ENCODE measurements at places on chromosomes 7 and 10.

DNA sequence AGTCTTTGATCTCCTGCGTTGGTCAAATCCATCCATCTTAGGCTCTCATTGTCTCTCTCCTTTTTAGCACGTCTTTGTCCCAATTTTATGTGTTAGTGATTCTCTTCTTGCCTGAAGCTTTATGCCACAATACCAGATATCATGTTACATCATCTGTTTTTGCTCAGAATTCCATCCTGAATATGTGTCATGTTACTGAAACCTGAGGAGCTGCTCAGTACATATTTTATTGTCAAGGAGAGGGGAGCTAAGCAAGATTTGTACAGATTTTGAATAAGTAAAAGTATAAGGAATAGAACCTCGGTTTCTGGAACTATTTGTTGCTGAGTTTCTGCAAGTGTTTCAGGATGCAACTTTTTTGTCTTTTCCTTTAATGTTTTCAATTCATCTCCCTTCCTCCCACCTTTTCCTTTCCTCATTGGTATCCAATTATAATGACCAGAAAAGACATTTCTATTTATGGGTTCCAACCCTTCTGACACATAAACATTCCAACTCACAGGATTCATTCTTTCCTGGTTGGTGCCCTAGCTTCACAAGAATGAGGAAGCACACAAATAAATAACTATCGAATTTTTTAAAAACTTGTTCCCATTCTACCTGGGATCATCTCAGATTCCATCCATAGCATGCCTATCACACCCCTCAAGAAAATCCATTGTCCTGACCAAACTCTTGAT lies 291.8 kb downstream of the CRPPA start:
- no peak for DNase-seq

DNA sequence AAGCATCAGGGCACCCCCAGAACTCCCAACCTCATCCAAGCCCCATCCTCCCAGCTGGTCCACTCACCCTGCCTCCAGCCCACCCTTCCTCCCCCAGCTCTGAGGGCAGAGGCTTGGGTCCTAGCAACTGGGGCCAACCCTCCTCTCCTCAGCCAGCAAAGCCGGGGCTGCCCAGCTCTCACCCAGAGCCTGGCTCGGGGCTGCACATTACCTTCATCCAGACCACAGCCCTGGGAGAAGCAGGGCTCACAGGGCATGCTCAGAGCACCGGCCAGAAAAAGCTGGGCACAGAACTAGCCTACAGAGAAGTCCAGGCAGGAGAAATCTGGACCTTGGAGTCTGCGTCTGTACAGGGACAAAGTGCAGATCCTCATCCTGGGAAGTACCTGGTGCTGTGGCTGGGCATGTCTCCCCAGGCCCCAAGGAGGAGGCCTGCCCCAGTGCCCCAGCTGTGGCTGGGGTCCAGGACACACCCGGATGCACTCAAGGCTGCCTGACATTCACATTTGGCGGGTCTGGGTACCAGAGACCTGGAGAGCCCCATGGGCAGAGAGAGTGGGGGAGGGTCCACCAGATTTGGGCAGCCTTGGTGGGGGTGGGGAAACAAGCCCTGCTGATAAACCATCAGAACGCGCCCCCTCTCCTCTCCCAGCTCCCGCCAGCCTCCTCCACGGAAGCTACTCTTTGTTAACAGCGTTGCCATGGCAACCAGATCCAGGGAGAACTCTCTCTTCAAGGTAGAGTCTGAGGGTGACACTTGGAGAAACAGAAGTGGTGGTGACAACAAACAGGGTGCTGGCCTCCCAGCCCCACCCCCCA lies 5.1 kb downstream of the RASGEF1A start:
- DNase-seq, result no peak

- no peak for DNase-seq
Observed at GRCh38 chr7:45681596-45682357, 107.6 kb downstream of the ADCY1 start.

- no peak for DNase-seq
Observed at GRCh38 chr7:33893377-33893776, 12.0 kb upstream of the BMPER start.

DNA sequence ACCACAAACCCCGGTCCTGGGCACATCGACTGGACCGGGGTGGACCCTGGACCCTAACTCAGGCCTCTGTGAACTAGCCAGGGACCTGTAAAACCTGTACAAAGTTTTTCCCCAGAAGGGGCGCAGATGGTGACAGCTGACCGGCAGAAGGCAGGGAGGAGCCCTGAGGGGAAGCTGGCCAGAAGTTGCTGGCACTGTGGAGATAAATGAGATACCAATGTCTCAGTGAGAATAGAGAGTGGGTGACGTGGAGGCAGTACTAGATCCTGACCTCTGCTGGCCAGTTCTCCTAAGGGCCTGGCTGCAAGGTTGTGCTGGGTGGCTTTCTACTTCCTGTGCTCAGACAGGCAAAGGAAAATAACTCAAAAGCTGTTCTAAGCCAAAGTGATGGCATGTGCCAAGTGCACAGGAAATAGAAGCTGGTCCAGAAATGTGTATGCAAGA lies 10.6 kb upstream of the TSPAN14 start:
- no peak for DNase-seq

- DNase-seq, result no peak
Observed at GRCh38 chr10:88174391-88174790, 311.0 kb downstream of the PTEN start.

DNA sequence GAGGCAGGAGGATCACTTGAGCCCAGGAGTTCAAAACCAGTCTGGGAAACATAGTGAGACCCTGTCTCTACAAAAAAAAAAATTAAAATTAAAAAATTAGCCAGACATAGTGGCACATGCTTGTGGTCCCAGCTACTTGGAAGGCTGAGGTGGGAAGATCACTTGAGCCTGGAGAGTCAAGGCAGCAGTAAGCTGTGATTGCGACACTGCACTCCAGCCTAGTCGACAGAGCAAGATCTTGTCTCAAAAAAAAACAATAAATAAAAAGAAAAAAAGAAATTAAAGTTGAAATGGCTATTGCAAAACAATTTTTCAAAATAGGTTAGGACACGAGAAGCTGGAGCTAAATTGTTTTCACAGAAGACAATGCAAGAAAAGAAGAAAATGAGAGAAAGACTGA lies 379.0 kb upstream of the RNF32 start:
- no peak for DNase-seq

GRCh38 chr7:97011536-97012364 lies 6.4 kb downstream of the DLX6 start:
- DNase-seq, result no peak

- no peak for DNase-seq
Observed at GRCh38 chr7:77393261-77393660, 22.9 kb downstream of the GSAP start.

DNA sequence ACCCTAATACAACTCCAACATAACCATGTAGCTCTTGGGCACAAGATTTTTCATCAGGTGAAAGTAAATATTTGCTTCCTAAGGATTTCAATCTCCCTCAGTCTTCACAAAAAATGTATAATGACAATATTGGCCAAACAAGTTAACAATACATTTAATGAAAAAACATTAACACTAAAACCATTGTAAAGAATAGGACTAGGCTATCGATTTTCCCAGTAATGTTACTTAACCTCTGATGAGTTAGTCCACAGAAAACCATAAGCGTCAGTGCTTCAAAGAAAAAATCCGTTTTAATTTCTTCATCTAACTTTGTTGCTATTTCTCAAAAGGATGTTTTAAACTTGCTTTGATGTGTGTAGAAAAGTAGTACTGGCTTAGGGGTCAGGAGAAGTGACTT lies 1.2 kb downstream of the ZNF33B start:
- DNase-seq, result no peak

- DNase-seq, result no peak
Observed at GRCh38 chr7:13821152-13821787, 168.2 kb downstream of the ETV1 start.

GRCh38 chr7:4066626-4067475 lies 615.2 kb upstream of the FOXK1 start:
- DNase-seq, result no peak

DNA sequence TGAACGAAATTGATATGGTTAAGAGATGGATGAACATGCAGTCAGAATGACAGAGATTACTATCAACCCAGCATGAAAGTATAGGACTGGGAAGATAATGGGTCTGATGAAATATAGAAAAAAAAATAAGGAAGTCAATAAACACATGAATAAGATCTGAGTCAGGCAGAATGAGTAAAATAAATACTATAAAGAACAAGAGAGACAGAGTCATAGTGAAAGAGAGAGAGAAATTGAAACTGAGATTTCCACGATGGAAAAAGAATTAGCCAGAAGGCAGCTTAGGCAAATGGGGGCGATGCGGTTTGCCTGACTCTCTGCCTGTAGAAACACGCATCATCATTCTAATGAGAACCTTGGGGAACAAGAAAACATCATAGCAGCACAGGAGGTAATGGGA lies 26.6 kb downstream of the SEMA3D start:
- no peak for DNase-seq

DNA sequence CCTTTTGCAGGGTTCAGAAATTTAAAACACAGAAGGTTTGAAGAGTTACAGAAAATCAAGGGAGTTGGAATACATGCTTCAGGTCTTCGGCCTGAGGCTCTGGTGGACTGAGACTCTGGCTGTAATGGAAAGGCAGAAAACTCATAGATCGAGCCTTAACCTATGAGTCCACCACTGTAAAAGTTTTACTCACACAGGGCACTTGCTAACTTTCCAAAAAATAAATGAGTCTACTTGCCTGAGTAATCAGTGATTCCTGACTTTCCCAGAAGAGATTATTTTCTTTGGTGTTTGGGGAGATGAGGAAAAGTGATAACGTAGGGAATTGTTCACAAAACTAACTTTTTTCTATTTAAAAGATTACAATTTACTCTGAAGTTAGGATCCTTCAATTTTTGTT lies 108.0 kb downstream of the MBL2 start:
- DNase-seq, result no peak

GRCh38 chr7:47337531-47337930 lies 244.4 kb downstream of the TNS3 start:
- DNase-seq, result no peak

GRCh38 chr10:69346776-69347175 lies 68.5 kb downstream of the HK1 start:
- no peak for DNase-seq

DNA sequence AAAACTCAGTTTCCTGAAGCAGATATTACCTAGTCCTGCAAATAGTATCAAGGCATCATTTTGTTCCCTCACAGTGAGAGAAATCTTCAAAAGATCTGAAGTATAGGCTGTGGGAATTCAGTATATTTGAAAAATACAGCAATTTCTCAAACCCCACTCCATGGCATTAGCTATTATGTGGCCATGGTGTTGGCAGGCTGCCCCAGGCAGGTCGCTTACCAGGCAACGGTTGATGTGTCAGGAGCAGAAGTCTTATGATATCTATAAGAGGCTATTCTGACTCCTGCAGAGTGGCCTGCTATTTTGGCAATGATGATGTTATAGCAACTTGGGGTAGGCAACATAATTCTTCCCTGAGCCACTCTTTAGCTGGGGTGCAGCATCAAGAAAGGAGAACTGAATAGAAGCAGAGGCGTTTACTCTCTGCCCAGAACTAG lies 187.9 kb downstream of the PLXDC2 start:
- DNase-seq, result no peak

DNA sequence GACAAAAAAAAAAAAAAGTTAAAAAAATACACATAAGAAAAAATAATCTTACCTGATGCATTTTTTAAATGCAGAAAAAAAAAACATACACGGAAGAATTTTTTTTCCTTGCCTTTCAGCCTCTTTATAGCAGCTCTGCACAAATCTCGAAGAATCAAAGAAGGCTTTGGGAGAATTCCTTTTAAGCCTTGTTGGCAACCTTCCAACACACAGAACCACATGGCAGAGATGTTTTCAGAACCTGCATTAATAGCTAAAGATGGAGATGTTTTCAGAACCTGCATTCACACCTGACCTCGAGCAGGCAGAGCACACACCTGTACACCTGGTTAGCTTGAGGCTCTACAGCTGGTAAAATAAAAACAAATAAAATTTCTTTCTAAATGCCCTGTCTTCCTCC lies 65.6 kb downstream of the DOCK4 start:
- no peak for DNase-seq

GRCh38 chr7:2086229-2086628 lies 146.5 kb downstream of the MAD1L1 start:
- DNase-seq, result peak; percentile 32

GRCh38 chr7:103031781-103032180 lies 42.8 kb downstream of the FBXL13 start:
- no peak for DNase-seq

DNA sequence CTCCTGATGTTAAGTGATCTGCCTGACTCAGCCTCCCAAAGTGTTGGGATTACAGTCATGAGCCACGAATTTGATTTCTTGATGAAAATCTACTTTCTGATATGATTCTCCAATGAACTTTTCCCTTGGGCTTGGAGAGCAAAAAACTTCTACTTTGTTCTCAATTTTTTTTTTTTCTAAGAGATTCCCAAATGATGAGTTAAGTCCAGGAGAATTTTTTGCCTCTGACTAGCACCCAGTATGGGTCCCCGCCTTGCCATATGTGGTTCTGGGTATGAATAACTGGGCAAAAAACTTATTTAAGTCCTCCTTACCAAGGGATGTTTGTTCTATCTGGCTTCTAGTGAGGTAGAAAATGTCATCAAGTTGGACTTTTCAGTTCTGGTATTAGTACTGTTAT lies 147.9 kb upstream of the LYZL1 start:
- no peak for DNase-seq

DNA sequence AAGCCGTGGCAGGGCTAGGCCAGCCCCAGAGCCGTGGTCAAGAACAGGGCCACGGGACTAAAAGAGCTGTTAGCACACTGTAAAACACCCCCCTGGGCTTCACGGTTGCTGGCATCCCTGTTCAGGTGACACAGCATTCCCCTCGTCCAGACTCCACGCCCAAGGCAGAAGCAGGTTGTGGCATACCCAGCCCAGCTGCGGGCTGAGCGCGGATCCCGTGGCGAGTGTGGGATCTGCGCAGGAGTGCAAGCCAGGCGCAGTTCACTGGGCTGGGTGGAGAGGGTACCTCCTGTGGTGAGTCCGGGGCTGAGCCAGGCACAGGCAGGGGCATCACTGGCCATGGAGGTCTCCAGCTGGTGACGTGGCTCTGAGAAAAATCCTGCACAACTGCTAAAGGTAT lies 199.1 kb downstream of the FZD1 start:
- no peak for DNase-seq

DNA sequence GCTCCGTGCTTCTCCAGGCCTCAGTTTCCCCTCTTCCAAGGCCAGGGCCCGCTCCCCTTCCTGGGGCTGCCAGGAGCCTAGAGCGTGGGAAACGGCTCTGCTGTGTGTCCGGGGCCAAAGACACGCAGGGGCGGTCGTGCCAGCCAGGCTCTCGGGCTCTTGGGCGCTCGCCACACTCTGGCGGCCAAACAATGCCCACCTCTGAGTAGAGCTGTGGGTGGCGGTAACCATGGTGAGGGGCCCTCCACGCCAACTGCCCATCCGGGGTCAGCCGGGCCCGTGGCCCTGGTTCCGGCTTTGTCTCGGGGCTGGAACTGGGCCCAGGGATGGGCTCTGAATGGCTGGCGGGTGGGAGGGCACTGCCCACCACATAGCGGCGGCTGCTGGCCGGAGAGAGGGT lies 16.0 kb downstream of the GRIFIN start:
- DNase-seq, result peak; percentile 76

- peak; percentile 29 for DNase-seq
Observed at GRCh38 chr7:20340839-20341238, 10.1 kb downstream of the ITGB8 start.

Data from nucleus accumbens (tissue), 56 donors.